ENCODE measurements at places on chromosomes 5 and 9.

- DNase-seq = no peak
Measured at GRCh38 chr5:102845041-102845440, 89.9 kb downstream of the PAM start.

DNA sequence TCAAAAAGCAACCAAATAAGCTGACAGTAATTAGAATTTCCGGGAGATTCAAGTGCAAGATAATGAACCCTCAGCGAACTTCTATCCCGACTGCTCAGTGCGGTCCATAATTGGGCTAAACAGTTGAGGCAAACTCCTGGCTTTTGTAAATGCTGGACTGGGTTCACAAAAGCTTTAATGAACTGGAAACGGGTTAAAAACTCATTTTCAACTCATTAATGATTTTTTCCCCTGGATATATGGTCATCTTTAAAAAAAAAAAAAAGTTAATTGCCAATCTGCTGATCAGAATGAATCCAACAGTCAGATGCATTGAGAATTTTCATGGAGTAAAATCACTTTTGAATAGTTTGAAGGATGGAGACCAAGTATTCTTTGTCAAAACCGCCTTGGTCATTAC, 79.5 kb upstream of the WWC1 start:
- DNase-seq = no peak

DNA sequence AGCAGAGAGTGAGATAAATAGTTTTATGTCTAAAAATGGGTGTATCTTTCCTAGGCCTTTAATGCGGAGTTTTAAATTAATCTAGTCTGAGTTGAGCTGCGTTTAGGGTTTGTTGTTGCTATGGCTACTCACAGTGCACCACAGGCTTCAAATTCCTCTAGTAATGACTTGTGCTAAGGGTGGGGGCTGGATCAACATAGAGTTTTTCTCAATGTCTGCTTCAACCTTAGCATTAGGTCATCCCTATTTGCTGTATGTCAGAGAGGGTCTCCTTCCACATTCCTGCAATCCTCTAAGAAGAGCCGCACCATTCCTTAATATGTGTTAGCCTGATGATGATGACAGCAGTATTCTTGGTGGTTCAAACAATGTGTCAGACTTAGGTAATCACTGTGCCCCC, 465.6 kb upstream of the KIF2A start:
- no peak for DNase-seq

- DNase-seq = no peak
Measured at GRCh38 chr5:51381761-51382474, 1.3 kb upstream of the ISL1 start.

- no peak for DNase-seq
Measured at GRCh38 chr5:170287532-170287931, 10.0 kb downstream of the LCP2 start.

- DNase-seq = no peak
Measured at GRCh38 chr5:114319821-114320220, 42.0 kb upstream of the KCNN2 start.

DNA sequence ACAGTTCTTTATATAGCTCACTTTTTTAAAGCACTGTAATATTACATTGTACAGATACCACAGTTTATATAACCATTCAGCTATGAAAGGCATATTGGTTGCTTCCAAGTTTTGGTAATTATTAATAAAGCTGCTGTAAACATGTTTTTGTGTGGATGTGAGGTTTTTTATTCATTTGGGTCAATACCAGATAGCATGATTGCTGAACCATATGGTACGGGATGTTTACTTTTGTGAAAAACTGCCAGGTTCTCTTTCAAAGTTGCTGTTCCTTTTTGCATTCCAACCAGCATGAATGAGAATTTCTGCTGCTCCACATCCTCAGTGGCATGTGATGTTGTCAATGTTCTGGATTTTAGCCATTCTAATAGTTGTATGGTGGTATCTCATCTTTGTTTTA, 439.6 kb upstream of the NMUR2 start:
- DNase-seq = no peak

DNA sequence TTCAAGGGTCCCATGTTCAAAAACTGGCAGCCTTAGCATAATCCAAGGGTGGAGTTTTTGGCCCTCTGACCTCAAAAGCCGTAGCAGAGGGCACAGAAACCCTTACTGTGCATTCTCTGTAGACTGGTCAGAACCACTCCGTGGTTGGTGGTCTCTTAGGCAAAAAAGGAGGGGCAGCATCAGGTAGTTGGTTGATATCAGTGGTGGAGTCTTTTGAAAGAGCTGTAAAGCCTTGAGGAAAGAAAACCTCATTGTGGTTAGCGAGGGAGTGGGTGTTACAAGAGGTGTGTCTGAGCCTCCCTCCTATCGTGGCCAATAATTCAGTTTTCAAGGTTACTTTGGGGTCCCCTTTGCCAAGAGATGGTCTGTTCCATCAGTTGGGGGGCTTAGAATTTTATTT, 40.9 kb downstream of the ARHGEF28 start:
- DNase-seq = no peak

- DNase-seq = no peak
Measured at GRCh38 chr9:89434636-89435035, 63.3 kb downstream of the SEMA4D start.

DNA sequence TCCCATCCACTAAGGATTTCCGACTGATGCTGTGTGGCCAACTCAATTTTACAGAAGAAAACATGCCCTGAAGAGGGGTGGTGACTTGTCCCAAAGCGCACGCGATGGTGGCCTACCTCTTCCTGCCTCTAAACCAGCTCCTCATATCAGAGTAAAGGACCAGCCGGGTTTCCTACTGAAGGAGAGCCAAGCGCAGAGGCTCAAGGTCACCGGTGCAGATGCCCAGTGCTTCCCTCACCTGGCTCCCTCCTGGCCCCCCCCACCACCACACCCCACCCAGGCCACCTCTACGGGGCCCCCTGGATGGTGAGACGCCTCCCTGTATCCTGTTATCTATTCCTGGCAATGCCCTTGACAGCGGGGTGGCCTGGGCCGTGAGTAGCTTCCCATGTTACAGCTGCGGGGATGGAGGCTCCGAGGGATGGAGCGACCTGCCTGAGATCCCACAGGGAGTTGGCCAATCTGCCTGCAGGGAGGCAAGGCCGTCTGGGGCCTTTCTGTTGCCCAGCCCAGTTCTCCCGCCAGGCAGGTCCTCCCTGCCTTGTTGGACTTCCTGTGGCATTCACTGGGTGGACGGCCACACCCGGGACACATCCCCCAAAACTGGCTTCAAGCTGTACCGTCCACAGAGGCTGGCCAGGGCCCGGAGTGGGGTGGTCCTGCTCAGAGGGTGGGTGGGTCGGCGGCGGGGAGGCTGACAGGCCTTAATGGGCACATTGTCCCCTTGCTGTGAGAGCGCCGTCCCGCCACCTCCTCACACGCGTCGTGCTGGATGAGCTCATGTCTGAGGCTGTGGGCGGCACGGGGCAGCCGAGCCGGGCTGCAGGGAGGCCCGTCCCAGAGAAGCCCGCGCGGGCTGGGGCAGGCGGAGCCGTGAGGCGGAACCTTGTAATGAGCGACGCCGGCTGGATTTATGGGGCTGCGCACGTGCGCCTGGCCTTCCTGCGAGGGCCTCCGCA, 72.5 kb downstream of the MACROH2A1 start:
- DNase-seq = no peak

- DNase-seq = no peak
Measured at GRCh38 chr5:93226202-93226735, 354.8 kb downstream of the NR2F1-AS1 start.

DNA sequence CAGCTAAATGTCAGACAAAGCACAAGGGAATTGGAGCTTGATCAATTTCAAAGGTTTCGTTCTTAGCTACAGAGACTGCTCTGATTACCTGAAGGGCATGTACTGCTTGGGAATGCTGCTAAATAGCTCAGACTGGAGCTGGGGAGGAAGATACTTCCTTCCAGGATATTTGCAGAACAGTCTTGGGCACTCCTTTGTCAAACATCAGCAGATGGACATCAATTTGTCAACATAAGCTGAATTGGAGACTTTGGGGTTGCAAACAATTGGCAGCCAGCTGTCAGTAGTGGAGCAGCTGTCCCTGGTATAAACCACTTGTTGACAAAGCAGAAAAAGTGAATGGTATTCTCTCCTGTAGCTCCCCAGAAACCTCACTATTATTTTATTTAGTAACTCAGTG, 182.0 kb downstream of the CCDC192 start:
- DNase-seq = no peak

- DNase-seq = peak; percentile 91
Measured at GRCh38 chr5:172772112-172772906, 1.3 kb upstream of the DUSP1 start.

DNA sequence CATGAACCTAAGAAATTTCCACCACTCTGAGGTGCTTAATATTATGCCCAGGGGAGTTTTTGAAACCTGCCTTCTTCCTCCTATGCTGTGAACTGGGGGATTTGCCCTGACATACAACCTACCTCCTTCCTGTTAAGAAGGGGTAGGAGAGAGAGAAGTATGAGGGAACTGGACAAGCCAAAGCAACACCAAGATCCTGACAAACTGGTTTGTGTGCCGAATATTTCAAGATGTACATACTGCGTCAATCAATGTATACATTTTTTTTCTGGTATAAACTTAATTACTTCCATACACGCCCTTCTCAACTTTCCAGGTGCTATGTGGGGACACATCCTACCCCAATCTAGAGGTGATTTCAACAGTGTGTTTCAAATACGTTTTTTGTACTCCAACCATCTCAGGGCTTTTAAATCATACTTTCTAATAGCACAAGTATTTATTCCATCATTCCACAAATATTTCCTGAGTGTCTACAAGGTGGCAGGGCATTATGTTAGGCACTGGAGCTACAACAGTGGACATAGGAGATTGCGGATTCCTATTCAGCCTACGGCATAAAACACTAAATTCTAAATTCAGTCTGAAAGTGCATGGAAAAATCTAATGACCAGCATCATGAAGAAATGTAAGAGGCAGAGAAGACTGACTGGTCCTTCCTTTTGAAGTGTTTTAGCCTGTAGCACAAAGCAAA, 70.1 kb upstream of the IFNK start:
- no peak for DNase-seq

GRCh38 chr9:35871545-35871944, 1.3 kb upstream of the OR13J1 start:
- peak; percentile 37 for DNase-seq

DNA sequence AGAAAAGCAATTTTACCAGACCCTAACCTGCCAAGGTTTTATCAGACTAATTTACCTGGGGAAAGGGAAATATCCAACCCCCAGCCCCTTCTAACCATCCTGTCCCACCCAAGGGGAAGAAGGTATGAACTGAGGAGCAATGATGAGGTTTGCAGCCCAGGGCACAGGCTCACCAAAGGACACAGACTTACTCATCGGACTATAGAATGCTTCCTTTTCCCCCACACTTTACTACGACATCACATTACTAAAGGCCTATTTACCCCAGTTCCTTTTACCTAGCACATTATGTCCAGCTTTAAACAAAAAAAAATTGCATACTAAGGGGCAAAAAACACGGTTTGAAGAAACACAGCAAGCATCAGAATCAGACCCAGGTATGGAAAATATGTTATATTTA, 94.1 kb upstream of the FST start:
- no peak for DNase-seq

DNA sequence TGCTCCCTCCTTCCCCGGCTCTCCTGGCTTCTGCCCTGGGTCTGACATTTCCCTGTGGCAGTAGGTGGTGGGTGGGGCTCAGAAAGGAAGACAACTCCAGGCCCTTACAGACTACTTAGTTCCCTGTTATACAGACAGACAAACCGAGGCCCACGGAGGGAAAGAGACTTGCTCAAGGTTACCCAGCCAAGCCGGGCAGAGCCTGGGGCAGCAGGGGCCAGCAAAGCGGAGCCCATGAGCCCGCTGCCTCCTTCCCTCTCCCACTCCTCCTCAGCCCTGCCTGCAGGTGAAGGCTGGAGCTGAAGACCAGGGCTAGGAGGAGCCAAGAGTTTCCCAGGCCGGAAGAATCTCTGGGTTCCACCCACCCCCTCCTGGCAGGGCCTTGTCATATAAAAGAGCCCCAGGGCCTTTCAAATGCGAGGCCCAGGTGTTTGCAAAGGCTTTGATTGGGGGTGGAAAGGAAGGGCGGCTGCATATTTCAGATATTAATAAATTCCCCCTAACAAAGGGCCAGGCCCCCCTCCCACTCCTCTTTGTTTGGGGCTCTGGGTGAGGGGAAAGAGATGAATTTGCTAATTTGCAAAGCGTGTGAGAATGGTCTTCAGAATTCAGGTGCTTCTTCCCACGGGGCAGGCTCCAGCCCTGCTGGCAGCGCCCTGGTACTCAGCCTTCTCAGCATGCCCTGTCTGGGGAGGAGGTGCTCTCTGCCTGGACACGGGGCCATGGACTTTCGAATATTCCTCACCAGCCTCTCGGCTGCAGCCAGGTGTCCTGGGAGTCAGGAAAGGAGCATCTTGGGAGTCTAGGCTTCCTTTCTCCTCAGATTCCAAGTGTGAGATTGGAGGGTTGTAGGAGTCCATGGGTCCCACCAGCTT, 21.5 kb downstream of the SLC6A7 start:
- no peak for DNase-seq

DNA sequence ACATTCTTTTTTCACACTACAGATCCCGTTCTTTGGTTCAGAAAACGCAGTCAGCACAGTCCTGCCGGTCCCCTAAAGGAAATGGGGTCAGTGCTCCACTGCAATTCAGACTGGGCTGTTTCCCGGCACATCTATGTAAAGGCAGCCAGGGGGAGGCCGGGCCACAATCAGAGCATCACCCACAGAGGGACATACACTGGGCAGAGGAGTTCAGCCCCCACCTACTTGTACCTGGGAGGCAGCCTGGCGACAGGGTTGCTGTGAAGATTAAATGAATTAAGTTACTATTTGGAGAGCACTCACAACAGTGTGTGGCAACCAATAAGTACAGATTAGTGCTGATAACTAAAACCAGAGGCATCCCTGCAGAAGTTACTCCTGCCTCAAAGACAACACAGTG, 4.5 kb downstream of the PTPN3 start:
- no peak for DNase-seq

DNA sequence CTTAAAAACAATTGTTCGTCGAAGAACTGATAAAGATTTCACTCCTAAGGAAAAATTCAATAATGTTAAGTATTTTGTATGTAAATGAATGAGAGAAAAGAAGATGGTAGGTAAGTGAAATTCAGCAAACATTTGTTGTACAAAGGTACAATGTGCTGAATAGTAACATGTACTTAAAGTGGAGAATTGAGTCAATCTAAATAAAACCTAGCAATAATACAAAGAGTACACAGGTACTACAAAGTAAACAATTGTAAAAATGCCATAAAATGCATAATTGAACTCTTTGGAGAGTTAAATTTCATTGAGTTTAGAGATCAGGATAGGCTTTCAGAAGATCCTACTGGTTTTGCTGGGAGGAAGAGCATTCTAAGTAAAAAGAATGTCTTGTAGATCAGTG, 82.9 kb downstream of the ERBIN start:
- no peak for DNase-seq

DNA sequence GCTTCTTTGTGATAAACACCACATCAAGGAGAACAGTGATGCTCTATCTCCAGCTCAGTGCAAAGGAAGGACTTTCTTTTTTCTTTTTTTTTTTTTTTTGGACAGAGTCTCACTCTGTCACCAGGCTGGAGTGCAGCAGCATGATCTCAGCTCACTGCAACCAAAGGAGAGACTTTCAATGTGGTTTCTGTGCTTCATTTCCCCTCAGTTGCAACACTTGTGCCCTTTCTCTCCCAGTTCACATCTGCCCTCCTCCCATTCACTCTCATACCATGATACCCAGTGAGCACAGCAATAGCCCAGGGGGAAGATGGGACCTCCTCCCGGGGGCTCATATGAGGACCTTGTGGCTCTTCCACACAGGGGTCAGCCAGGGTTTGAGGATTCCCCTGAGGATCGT, 110.0 kb downstream of the MTRR start:
- DNase-seq = no peak

GRCh38 chr5:124906339-124907097, 160.1 kb upstream of the ZNF608 start:
- DNase-seq = no peak
